ENCODE measurements at places on chromosomes 7 and 10. TPM values are rescaled to one million over a fixed set of nuclear protein-coding genes. Genes with fewer than 3 reads are reported as not detected.

Gene XPNPEP1
- 74.9 TPM for total RNA-seq

Gene LRRC18
- not detected for total RNA-seq

Gene FKBP9
- total RNA-seq = 129 TPM

Gene DENND2A
- 9.1 TPM for total RNA-seq

Gene AKR1B15
- total RNA-seq = not detected

Gene FRAT2
- total RNA-seq = 5.1 TPM

Gene OR6V1
- not detected for total RNA-seq

Gene PHKG1
- 4.7 TPM for total RNA-seq

Gene ADAP1
- total RNA-seq = 5.3 TPM

Gene ZNF92
- total RNA-seq = 22.7 TPM

Gene CADPS2
- total RNA-seq = 37.1 TPM

Gene TFEC
- 3.1 TPM for total RNA-seq

Gene VWC2
- total RNA-seq = under 0.01 TPM

Gene NME8
- total RNA-seq = not detected

Gene ARID5B
- total RNA-seq = 38.7 TPM

Gene POR
- total RNA-seq = 122 TPM

Gene ADRA2A
- total RNA-seq = 4.5 TPM

Gene PKD1L1
- 0.41 TPM for total RNA-seq

Gene NAT16
- total RNA-seq = not detected

Gene HOXA3
- total RNA-seq = 1.0 TPM

Gene STEAP2
- total RNA-seq = 28.2 TPM

Gene ANKRD1
- 0.64 TPM for total RNA-seq

Gene MACC1
- total RNA-seq = 1.0 TPM

Gene SPDYE16
- total RNA-seq = not detected

Gene HIF1AN
- total RNA-seq = 36.2 TPM

Gene SLC18A3
- total RNA-seq = not detected

Gene SPDYE1
- not detected for total RNA-seq

Gene PNLIPRP3
- total RNA-seq = 0.07 TPM

Gene KIF20B
- 11.4 TPM for total RNA-seq

Gene PITX3
- total RNA-seq = not detected

Gene RAMP3
- total RNA-seq = 182 TPM

Gene PAX4
- total RNA-seq = not detected

Gene SLC25A40
- 3.2 TPM for total RNA-seq

Gene ANXA8L1
- total RNA-seq = not detected

Gene BMPER
- 3.7 TPM for total RNA-seq

Gene RBP4
- total RNA-seq = not detected

Gene C10orf53
- total RNA-seq = not detected

Gene TDRD1
- total RNA-seq = not detected

Gene CPED1
- 47.4 TPM for total RNA-seq

Gene STYXL1
- total RNA-seq = 4.4 TPM

Gene VPS37D
- 6.7 TPM for total RNA-seq

Gene LRIT1
- not detected for total RNA-seq

Gene KCTD7
- total RNA-seq = 18.9 TPM

Gene SFTPD
- total RNA-seq = not detected

All from uterus (tissue), 4 donors.